ENCODE measurements at places on chromosomes 4 and X.

DNA sequence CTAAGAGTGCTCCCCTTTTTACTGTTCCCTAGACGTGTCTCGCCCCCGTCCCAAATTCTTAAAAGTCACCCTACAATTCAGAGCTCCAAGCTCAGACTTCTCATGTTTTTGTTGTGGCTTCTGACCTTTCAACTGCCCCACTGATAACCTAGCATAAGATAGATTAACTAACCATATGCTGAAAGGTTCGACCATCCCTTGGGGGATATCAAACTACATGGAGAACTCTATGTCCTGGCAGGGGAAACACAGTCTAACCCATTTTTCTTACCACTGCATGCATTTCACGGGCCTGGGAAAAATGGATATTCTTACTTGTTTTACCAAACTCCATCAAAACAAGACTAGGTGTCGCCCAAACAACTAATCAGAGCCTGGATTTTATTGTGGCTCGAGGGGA is 236.4 kb upstream of the MID1 start:
- no peak for DNase-seq

GRCh38 chrX:125093852-125094251 is 225.8 kb upstream of the TEX13C start:
- DNase-seq = peak; percentile 5

DNA sequence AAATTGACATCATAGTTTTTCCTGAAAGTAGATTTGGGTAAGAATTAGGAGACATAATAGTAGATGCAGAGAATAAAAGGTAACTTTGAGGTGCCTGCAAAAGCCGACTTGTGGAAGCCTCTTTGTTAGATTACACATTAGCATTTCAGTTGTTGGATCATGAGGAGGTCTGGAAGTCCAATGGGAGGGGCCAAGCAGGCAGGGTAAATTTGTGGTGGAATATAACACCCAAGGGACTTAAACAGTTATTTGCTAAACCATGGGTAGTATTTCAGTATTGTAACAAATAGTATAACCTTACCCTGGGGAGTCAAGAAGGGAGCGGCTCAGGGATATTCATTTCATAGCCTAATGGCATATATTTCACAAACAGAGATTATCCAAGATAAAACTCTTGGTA is 810.7 kb upstream of the AMOT start:
- no peak for DNase-seq

DNA sequence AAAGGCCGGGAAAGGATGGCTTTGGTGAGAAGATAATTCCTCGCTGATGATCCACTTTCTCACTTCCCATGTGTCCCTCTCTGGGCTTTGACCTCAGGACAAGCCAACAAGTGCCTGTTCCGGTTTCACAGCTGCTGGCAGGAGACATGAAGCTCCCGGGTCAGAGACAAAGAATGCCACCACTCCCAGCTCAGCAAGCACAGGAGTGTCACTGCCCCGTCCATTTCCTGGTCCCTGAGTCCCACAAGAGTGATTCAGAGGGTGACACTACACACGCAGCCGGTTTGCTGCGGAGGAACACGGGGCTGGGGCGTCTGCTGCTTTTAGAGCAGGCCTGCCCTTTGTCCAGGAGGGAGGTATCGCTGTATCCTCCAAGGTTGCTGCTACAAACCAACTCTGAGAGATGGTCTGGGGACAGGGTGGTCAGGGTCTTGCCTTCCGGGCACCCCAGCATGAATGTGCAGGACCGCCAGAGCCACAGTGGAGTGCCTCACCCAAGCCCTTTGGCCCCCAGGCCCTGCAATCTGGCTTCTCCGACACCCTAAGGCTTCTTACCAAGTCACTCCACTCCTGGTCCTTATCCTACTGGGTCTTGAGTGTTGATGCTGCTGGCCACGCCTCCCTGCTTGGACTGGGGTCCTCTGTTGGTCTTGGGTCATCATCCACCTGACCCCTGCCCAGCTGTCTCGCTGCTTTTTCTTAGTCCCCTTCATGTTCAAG is 49.5 kb downstream of the CPZ start:
- DNase-seq = no peak

GRCh38 chr4:86250619-86251018 is 109.2 kb downstream of the MAPK10 start:
- DNase-seq = no peak

GRCh38 chr4:144712775-144713174 is 66.8 kb downstream of the HHIP start:
- DNase-seq = no peak

GRCh38 chr4:123093236-123093635 is 170.8 kb upstream of the NUDT6 start:
- no peak for DNase-seq

- DNase-seq = no peak
Observed at GRCh38 chr4:155903453-155903852, at the start of gene TDO2. Gene TDO2 (plus strand): TSS chr4:155903696. CDS start chr4:155903759, 63 bp downstream.

DNA sequence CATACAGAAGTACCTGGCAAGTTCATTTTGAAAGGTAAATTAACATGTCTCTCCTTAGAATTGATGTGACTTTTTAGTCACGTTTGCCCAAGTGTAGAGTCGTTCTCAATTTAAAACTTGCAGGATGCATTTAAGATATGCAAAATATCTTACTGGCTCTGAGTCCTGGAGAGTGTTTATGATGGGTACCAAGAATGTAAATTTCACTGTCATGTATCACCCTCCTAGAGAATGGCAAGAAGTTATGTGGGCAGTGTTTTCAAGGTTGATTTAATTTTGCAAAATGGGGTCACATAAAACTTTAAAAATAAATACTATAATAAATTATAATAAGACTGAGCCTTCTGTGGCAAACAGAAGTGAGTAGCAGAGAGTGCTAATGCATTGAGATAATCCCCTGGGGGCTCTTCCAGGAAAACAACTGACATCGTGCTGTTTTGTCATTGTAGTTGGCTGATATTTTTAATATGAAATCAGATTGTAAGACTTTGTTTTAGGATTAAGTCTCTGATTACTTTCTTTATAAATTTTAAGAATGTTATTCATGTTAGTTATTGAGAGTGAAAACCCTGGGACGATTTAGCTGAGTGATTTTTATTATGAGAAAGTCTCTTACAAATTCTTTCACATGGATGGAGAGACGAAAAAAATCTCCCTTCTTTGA is 103.0 kb downstream of the AFF1 start:
- peak; percentile 7 for DNase-seq

GRCh38 chr4:37051111-37051510 is 193.4 kb upstream of the NWD2 start:
- no peak for DNase-seq

DNA sequence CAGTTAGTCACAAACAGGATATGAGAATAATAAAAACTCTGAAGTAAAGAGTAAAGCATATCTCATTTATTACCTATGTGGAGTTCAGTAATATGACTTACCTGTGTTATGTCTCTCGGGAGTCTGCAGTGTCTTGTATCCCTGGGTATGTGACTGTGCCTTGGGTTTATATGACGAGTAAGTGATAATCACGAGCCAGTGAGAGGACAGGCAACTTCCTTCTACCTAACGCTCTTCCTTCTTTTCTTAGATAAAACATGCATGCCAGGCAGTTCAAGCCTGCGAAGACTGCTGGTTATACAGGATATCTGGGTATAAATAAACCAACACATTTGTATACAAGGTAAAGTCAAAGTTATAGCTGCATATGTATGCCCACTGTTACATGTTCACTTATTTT is at the start of gene HPGDS:
HPGDS (minus strand) TSS at position 143 of the 400 bp plus-strand sequence. CDS start 8,207 bp downstream, outside the sequence.
- DNase-seq = no peak

GRCh38 chr4:4995908-4996265 is 23.4 kb downstream of the CYTL1 start:
- DNase-seq = no peak

DNA sequence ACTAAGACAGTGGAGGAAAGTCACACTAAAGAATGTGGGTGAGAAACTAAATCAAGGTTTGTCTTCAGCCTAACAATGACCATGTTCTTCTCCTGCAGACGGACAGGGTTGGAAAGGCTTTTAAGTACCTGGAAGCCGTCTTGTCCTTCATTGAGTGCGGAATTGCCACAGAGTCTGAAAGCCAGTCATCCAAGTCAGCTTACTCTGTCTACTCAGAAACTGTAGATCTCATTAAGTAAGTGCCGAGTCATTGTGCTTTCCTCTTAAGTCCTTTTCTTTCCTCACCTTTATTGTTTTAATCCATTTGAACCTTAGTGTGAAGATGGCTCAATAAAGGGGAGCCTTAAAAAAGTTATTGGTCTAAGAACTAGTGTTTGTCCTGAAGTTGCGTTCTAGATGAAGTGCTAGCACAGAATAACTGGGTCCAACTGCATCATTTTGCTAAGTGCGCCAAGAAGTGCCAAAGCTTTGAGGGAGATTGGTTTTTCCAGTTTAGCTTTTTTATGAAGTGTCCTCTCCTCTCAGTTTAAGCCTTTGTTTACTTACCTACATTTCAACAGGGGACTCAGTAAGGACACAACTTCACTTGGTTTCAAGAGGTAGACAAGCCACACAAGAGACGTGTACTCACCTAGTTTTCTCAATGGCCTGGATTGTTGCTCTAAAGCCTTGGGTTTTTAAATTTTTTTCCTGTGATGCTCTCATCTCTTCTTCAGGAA is 89.3 kb downstream of the KLHL8 start:
- DNase-seq = no peak

All from NCI-H1417 (cell line).